ENCODE measurements at places on chromosomes 5 and 9.
A peak's percentile ranks its signal among the peaks of the same experiment; 100 is the strongest.

DNA sequence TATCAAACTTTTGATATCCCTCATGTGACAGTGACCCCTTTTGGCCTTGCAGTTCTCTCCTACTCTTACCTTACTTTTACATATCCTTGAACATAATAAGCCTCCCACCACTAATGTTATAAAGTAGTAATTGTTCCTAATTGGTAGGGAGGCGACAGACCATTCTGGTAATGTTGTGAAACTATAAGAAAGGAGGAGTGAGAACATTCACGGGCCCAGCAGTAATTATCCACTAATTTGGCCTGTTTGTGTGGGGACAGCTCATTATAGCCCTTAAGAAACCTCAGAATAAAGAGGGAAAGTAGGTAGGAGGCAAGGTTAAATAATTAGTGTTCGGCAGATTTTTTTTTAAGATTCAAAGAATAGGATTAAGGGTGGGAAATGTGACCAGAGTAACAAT is 1046.5 kb upstream of the ARRDC3 start:
- DNase-seq, result no peak

- no peak for DNase-seq
Measured at GRCh38 chr5:127967983-127968592, 115.5 kb upstream of the SLC12A2 start.

GRCh38 chr5:102922799-102923477 is 167.8 kb downstream of the PAM start:
- DNase-seq, result no peak

GRCh38 chr9:16426716-16427115 is 443.8 kb downstream of the BNC2 start:
- DNase-seq, result no peak

DNA sequence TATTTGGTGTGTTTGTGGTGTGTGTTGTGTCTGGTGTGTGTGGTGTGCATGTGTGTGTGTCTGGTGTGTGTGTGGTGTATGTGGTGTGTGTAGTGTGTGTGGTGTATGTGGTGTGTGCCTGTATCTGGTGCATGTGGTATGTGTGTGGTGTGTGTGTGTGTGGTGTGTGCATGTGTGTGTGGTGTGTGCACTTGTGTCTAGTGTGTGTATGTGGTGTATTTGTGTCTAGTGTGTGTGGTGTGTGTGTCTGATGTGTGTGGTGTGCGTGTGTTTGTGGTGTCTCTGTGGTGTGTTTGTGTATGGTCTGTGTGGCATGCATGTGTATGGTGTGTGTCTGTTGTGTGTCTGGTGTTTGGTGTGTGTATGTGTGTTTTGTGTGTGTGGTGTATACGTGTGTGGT is 71.1 kb downstream of the CACNA1B start:
- no peak for DNase-seq

- no peak for DNase-seq
Measured at GRCh38 chr5:111865356-111865755, 108.4 kb upstream of the NREP start.

DNA sequence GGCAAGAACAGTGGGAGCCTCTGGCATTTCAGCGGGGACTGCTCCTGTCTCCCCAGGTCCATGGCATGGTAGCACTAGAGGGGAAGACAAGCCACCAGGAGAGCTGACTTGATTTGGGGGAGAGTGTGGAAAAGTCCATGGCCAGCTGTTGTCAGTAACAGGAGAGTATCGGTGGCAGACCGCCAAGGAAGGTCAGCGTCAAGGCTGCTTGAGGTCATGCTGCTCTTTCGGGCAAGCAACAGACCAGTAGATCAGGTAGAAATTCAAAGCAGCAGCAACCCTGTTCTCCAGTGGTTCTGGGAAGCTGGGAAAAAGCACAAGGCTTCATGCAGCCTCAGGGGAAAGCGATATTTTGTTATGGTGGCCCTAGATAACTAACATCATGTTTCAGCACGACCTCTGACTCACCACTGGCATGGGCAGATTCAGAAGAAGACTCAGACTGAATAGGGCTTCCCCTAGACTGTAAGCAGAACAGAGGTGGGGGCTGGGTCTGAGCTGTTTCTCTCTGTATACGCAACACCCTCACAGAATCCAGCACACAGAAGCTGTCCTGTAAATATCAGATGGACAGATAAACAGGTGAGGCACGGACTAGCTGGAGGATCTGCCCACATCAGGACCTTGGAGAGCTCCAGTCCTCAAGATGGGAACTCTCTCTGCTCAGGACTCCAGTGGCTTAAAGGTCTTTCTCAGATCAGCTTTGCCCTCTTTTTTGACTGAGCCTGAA is 35.2 kb upstream of the PLEKHG4B start:
- DNase-seq, result no peak

GRCh38 chr5:138962614-138963370 is 87.7 kb upstream of the LRRTM2 start:
- no peak for DNase-seq

DNA sequence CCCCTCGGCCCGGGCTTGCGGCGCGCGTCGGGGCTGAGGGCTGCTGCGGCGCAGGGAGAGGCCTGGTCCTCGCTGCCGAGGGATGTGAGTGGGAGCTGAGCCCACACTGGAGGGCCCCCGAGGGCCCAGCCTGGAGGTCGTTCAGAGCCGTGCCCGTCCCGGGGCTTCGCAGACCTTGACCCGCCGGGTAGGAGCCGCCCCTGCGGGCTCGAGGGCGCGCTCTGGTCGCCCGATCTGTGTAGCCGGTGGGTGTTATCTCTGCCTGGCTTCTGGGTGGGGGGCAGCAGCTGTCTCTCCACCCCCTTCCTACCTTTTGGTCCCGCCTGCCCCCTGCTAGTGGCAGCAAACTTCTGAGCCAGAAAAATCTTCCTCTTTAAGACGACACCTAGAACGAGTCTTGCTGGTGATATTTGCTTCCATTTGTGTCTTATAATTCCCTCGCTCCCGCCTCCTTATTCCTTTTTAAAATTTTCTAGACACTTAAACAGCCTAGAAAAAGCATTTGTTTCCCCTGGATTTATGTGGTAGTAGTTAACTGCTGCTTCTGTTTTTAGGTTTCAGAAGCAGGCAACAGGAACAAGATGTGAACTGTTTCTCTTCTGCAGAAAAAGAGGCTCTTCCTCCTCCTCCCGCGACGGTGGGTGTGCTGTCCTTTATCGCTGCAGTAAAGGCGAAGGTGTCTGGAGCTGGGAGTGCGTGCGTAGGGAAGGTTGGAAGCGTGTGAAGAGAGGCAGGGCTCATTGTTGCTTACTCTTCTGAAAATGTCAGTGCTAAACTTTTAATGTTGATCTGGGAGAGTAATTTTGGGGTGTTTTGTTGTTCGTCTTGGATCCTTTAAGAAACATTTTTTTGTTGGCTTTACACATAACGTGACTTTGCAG is 554 bp downstream of the JAK2 start:
- no peak for DNase-seq

GRCh38 chr5:56814361-56814962 is 887 bp upstream of the MAP3K1 start:
- DNase-seq, result peak; percentile 43

DNA sequence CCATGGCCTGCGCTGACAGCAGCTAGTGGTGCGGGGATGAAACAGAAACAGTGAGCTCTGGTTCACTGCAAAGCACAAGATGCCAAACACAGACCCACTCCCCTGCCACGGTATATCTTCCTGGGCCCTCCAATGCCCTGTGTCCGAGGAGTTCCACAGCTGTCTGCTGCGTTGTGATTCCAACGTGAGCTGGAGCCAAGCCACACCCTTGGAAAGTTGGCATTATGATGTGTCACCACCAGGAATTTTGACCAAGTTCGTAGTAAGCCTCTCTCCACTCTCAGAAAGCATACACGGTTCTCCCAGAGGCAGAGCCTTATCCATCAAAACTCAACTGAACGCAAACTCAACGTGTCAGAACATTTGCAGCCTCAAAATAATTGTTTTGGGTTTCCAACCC is 55.6 kb downstream of the MACROH2A1 start:
- no peak for DNase-seq

- no peak for DNase-seq
Measured at GRCh38 chr5:69492391-69492922, at the start of gene OCLN. Gene OCLN (plus strand): TSS chr5:69492790. CDS start chr5:69504245, 11,455 bp downstream.

DNA sequence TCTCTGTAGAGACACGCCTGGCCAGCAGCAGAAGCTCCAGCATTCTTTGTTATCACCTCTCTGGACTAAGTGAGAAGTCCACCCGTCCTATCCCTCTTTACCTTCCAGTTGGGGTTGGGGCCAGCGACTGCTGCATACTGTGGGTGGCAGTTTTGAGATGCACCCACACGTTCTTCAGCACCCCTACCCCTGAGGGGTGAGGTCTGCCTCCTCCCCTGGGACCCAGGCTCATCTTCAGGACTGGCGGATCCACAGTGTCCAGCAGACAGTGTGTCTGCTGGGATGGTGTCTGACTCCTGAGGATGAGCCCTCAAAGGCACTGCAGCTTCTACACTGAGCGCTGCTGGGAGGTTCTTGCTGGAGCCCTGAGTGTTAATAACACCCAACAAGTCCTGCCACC is 78.8 kb downstream of the GADD45G start:
- no peak for DNase-seq

DNA sequence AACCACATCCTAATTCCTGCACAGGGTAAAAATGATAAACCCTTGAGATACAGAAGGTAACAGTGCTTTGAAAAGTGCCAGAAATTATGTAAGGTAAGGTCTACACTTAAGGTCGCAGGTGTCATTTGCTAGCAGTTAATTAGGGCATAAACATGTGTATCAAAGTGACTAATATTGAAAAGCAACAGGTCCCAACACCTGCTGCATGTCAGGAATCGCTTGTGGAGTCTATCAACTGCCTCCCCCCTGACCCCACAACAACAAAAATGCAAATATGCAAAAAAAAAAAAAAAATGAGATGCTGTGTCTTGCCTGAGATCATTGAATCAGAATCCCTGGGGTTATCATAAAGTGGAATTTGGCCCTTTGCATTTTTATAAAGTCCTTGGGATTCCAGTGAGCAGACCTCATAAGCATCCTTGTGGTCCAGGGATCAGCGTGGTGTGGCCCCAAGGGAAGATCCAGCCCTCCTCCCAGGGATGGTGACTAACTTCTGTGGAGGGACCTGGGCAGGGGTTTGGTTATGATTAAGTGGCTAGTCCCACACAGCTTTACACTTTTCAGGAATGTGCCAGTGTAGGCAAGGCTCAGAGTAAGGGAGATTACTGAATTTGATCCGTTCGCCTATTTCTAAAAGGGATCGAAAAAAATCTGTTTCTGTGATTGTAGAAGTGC is 92.5 kb upstream of the TNFSF8 start:
- DNase-seq, result no peak

- no peak for DNase-seq
Measured at GRCh38 chr9:93592008-93592642, 15.7 kb downstream of the PHF2 start.

DNA sequence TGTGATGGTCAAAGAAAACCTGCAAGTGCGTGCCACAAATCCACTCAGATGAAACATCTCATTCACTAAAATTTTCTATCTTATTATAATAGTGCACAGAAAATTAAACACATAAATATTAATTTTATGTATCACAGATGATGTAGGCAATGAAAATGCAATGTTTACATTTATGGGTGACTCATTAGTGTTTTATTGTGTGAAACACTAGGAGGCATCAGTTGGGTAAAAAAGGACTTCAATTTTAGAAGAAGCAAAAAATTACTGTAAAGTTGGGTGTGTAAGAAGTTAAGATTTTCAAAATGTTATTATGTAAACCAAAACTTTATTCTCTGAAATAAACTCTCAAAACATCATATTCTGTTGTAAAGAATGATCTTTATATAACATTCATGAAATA is 4.0 kb downstream of the MEF2C start:
- DNase-seq, result no peak

- DNase-seq, result no peak
Measured at GRCh38 chr9:71655778-71656177, 112.5 kb downstream of the CEMIP2 start.

- DNase-seq, result no peak
Measured at GRCh38 chr5:107948377-107948776, 277.6 kb upstream of the EFNA5 start.

- DNase-seq, result no peak
Measured at GRCh38 chr5:173964506-173964905, 24.5 kb upstream of the C5orf47 start.

DNA sequence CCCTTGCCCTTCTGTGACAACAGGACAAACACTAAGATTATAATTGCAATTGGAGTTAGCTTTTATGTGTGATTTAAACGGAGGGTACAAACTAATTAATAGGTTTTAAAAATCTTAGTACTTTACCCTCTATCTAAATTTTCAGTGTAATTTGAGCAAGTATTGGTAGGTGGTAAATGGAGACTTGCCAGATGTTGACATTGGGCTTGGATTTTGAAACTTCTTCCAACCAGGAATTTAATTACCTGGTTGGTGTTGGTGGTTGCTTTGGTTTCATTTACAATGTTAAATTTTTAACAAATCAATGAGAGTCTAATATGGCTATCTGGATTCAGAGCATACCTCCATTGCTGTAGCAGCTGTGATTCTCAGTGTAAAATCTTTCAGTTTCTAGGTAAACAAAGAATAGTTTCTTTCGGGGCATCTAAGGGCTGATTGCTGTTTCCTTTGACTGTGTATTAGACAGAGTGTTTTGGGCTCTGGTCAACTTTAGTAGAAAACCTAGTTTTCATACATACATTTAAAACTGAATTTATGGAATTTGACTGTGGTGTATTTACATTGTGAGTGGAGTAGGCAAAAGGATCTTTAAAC is 1.9 kb downstream of the DAPK1 start:
- DNase-seq, result no peak

DNA sequence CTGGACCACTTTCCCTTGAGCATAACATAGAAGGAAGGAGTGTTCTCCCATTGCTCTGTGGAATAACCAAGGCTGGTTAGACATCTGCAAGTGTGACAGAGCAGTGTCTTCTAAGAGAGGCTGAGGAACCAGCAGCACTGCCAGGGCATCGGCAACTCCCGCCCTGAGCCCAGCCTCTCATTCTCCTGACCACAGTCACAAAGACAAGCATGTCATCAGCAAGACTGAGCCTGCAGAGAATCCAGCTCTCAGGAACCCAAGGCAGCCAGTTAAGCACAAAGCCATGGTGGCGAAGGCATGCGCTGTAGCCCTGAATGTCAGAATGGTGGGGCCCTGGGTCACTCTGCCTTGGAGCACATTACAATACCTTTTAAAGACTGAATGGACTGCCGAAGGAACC is 253.9 kb downstream of the AGTPBP1 start:
- DNase-seq, result no peak

DNA sequence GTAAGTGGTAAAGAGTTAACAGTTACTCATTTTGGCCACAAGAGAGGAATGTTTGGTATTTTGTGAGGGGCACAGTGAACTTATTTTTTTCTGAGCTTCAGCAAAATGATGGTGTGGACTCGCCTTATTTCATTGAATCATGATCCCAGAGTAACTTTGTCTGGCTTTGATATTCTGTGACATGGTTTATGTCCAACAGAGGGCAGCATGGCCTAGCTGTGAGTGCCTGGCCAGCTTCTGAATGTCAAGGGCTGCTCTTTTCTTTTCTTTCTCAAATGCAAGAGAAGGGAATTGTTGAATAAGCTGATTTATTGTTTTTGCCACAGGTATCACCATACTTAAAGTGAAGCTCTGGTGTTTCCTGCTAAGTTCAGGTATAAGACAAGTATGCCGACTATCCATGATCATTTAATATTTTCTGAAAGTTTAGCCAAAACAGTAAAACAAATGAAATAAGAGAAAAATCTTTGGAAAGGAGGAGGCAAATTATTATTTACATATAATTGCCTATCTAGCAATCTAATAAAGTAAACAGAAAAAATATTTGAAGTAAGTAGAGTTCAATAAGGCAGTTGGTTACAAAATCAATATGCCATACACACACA is 31.7 kb downstream of the MRPL22 start:
- DNase-seq, result no peak

- no peak for DNase-seq
Measured at GRCh38 chr5:107466233-107466769, 204.4 kb downstream of the EFNA5 start.
